ENCODE measurements at places on chromosomes 7 and 10.
A peak's percentile ranks its signal among the peaks of the same experiment; 100 is the strongest.

GRCh38 chr10:125159486-125159931 lies 854 bp downstream of the CTBP2 start:
- DNase-seq, result peak; percentile 64

- DNase-seq, result peak; percentile 16
Measured at GRCh38 chr10:62170732-62171131, 97.9 kb downstream of the RTKN2 start.

DNA sequence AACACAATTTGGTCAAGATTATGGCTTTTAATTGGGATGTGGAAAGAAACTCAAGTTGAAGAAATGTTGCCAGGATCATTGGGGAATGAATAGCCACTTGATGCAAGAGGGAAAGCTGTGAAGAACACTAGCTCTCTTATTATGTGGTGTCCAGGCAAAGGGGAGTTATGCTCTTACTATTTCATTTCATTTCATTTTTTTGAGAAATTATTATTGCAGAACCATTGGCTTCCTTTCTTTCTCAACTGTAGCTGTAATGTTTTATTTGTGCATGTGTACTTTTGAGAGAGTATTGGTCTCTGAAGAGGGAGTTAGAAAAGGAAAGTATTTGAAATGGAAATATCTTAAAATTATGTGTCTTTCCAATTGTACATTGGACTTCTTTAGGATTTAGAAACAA lies 312.6 kb upstream of the BMPER start:
- no peak for DNase-seq

- DNase-seq, result no peak
Measured at GRCh38 chr7:126495001-126495400, 757.7 kb downstream of the GRM8 start.

DNA sequence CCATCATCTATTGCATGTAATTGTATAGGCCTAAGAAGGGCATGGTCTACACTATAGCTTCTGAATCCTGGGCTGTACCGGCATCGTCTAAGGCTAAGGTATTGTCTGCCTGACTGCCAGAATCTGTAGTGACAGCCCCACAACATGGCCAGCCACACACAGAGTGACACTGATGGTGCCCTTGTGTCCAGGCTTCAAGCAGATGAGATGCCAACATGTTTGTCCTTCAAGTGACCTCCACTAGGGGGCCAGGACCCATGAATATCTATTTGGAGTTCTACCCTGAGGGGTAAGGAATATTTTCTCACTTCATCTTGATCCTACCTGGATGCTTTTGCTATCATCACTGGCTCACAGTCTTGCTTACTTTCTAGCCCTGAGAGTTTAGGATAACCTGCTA lies 1.5 kb downstream of the CYP3A7 start:
- peak; percentile 19 for DNase-seq

DNA sequence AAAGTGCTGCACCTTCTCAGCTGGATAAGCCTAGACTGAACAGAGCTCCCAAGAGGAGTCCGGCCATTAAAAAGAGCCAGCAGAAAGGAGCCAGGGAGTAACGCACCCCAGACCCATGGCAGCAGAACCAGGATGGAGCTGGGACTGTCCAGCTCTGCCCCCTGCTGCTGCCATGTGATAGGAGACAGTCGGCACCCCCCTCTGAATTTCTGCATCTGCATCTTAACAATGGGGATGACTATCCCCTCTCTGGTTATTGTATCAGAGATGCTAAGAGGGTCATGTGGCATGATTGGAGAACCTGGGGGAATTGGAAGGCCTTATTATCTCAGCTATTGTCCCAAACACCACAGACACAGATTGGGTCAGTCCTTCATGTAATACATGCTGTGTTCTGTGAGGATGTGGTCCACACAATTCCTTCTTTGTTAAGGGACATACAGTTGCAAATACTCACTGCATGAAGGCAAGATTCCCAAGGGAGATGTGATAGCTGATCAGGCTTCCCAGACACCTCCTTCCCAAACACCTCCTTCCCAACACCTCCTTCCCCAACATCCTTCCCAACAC lies 29.3 kb downstream of the PLEKHS1 start:
- no peak for DNase-seq

- DNase-seq, result no peak
Measured at GRCh38 chr10:51705774-51706173, 6.4 kb upstream of the CSTF2T start.

GRCh38 chr7:55538538-55538937 lies 33.8 kb downstream of the VOPP1 start:
- peak; percentile 74 for DNase-seq

DNA sequence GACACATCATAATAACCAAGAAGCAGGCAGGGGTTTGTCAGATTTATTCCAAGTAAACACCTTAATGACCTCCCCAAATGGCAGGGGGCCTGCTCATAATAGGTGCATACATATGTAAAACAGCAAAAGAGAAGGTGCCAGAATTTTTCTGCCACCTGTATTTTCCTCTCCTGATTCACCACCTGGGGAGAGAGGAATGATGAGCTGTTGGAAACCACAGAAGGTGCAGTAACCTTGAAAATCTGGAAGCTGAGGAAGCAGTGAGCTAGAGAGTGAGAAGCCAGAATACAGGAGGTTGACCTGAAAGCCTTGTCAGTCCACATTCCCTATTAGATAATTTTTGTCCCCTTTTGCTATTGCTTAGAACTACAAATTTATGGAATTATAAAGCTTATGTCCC lies 46.2 kb upstream of the PDE1C start:
- DNase-seq, result no peak

GRCh38 chr7:7731732-7732131 lies 13.3 kb upstream of the RPA3 start:
- DNase-seq, result no peak

DNA sequence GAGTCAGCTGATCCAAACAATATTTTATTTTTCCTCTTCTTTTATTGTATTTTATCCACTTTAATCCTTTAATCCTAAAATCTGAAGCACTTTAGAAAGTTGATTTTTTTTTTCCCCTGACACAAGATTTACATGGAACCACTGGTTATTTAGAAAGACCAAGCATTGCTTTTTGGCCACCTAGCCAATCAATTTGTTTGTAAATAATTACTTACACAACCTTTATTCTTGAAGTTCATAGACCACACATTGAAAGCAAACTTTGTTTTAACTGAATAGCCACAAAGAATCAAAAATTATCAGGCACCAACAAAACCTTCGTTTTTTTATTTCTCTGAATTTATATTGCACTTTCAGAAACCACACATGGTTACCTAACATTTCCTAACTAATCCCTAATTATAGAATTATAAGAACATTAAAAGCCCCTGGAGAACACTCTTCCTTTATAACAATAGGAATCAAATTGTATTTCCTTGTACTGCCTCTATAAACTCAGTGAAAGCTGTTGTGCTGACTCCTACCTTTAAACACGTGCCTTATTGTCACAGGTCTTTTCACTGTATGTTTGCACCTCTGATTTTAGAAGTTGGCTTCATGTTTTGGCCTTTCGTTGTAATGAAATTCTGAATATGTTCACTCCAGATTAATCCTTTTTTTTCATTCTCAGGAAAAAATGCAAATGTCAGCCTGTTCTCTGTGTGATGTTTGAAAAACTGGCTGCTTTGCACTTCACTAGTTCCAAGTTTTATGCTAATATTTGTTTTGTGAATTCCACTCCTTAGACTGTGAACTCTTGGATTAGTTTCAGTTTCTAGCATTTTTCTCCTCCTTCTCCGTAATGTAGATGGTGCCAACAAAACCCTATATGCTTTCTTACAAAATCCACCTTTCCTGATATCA lies 1511.9 kb downstream of the REEP3 start:
- DNase-seq, result no peak

- DNase-seq, result peak; percentile 73
Measured at GRCh38 chr10:23095966-23096801, 805 bp downstream of the MSRB2 start.

DNA sequence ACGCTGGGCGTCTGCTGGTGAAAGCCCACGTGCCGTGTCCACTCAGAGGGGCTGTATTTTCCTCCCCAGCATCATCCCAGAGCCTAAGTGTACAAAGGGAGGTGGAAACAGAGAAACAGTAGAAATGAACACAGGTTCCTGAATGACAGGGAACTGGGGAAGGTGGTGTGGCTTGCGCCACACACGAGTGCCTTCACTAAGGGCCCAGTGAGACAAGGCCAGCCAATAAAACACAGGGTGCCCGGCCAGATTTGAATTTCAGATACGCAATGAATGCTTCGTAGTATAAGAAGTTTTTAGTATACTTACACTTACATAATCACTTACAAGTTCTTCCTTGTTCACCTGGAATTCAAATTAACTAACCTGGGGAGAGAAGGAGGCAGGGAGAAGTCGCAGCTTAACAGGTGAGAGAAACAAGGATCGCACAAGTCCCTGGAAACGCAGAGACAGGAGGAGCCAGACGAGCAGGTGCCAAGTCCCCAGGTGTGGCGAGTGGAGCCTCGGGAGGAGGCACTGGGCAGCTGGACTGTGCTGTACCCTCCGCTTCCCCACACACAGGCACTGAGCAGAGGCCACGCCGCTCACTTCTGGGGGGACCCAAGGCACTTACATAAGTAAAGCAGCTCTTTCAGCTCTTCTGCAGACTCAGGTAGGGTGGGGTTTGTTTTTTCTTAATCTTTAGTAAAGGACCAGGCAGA lies 105.2 kb upstream of the MGMT start:
- DNase-seq, result no peak

DNA sequence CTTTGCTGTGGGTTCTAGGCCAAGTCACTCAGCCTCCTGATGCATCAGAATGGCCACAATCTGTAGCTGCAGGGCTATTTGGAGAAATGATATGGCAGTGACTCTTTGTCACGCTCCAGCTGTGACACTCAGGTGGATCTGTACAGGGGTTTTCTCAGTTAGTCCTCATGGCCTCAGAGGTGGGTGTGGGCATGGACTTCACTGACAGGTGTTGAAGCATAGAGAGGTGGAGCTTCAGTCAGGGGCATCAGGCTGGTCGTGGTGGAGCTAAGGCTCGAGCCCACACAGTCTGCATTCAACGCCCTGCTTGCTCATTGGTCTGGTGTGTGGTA lies 21.2 kb downstream of the PALD1 start:
- DNase-seq, result no peak

- no peak for DNase-seq
Measured at GRCh38 chr10:132946-133898, 2.0 kb upstream of the ZMYND11 start.

DNA sequence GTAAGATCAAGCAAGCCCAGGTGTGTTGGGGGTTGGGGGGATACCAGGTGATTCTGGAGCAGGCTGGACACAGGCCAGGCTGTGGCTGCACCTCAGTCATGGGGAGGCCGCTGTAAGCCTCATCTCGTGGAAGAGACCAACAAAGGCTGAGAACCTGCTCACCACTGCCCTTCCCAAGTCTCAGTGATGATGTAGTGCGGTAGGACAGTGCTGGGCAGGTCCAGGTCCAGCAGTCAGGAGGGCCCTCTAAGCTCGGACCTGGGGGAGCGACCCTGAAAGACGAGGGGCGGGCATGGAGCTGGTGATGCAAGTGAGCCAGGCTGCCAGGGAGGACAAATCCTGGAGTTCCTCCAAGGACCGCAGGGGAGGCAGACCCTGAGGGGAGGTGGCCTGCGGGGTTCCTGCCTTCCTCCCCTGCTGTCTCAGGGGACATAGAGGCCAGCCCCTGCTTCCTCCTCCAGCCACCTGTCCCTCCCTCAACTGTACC lies 3.3 kb upstream of the PWWP2B start:
- no peak for DNase-seq

DNA sequence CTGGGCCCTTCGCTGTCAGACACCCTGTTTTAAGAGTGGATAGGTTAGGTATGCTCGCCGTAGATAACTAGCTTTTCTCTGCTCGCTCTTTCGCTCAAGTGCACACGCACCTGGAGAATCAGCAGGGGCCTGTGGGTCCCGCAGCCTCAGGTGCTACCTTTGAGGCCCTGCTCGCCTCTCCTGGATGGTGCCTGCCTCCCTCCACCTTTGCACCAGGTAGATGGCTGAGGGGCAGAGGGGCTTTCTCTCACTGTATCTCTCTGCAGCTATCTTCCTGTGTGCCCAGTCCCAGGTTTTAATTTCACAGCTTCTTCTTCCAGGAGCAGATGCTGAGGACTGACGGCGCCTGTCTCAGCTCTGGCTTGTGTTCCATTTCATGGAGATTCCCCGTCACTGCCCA lies 227.9 kb downstream of the TCF7L2 start:
- DNase-seq, result no peak

DNA sequence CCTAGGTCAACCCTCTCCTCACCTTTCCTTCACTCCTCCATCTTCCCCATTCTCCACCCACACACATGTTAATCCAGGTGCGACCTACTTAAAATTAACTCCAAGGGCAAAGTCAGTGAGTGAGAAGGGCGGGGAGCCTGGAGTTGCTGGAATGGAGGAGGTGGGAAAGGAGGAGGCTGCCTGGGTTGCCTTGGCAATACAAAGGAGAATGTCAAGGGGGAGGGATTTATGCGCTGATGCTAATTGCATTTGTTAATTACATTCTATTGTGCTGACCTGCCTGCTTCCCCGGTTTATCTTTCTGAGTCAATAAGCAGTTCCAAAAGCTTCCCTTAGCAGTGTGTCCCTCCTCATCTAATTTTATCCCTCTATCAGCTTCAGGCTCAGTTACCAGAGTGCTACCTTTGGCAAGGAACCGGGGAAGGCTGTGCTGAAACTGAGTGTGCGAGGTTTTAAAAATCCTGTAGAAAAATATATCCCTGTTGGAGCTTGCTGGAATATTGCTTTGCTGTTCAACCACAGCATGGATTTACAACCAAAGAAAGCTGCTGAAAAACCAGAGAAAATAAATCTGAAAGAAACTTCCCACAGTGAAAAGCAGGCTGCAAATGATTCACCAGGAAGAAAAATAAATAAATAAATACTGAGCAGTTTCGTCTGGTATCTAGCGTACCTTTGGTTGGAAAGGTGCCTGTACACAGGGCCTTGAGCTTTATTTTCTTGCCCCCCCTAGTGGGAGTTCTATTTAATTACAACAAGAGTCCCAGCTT lies 113.2 kb upstream of the DGKB start:
- DNase-seq, result peak; percentile 51

DNA sequence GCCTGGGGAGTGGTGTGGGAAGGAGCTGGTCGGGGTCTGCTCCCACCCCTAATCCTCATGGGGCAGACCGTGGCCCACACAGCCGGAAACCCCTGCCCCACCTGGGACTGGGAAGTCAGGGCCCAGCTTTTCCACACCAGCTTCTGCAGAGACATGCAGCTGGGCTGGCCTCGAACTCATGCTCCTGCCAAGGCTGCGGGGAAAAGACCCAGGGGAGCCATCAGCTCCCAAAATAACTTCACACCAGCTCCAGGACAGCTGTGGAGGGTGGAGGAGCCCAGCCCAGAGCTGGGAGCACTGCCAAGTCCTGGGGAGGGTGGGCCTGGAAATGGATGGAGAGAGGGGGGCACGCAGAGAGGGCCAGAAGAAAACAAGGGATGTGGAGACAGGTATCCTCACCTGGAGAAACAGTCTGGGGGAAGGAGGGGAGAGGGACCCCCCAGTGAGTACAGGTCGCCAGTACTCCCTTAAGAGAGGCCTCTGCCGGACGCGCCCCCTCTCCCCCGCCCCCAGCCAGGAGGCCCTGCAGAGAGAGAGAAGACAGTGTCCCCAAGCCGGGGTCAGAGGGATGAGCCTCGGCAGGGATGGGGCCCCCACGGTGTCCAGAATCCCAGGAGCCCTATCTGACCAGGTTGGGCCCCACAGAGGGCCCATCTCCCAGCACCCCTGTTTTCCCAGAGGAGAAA lies 11.5 kb upstream of the GRIFIN start:
- no peak for DNase-seq

GRCh38 chr10:26090026-26090425 lies 126.5 kb upstream of the GAD2 start:
- DNase-seq, result peak; percentile 3
